Foreskin keratinocyte (primary cell): ENCODE measurements at places on chromosomes 12 and 14. TPM values are rescaled to one million over a fixed set of nuclear protein-coding genes. Genes with fewer than 3 reads are reported as not detected.

The CACNA1C gene
- not detected in 2 replicates for total RNA-seq

GRCh38 chr12:106345746-106346145, 11.8 kb upstream of the POLR3B start:
- peak; percentile 77 for DNase-seq

DNA sequence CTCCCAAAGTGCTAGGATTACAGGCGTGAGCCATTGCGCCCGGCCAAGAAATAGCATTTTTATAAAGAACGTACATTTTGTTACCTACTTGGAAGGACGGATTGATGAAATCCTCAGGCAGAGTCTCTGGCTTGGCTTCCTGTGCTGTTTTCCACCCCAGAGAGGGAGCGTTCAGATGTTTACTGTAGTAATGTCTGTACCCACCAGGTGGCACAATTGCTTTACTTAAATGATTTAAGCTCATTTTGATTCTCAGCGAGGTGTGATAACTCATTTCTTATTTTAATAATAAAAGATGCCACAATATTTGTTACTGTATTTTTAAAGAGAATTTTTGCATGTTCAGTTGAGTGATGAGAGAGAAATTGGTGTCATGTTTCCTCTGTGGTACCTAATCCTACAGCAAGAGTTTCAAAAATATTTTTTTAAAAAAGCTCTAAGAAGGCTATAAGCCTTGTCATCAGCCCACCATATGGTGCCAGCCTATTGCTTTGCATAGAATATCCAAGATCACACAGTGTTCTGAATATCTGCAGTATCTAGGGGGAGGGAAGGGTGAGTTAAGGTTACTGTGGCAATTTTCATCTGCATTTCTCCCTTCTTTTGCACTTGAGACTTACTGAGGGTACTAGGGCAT, 82.6 kb upstream of the TRAF3 start:
- DNase-seq, result no peak

- DNase-seq, result no peak
Observed at GRCh38 chr14:104441275-104442106, 138.1 kb upstream of the C14orf180 start.
